Hematopoietic multipotent progenitor cell treated with erythropoietin and hydrocortisone succinate and interleukin-3 and kit ligand, for 6 days (in vitro differentiated cells): ENCODE measurements at places on chromosomes 5 and 9.

- no peak for DNase-seq
Measured at GRCh38 chr5:79575996-79576395, 36.2 kb upstream of the TENT2 start.

GRCh38 chr5:7464182-7464581, 68.2 kb downstream of the ADCY2 start:
- no peak for DNase-seq

- peak; percentile 23 for DNase-seq
Measured at GRCh38 chr5:74336297-74336696, 304.2 kb downstream of the ENC1 start.

GRCh38 chr9:126611592-126612325, 2.0 kb upstream of the LMX1B start:
- DNase-seq, result peak; percentile 78

DNA sequence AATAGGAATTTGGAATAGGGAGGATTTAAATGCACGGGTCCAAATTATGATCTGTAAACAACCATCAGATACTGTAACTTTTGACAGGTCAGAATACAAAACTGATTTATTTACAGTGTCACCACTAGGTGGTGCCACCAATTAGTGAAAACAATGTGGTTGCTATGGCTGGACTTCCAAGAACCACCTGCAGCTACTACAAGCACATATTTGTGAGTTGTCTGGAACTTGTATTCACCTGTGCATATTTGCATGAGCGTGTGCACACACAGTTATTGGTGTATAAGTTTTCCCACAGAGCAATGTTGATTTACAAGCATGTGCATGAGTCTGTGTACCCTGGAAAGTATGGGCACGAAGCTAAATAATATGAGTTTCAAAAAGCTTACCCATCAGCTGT, 3.0 kb upstream of the HRCT1 start:
- peak; percentile 76 for DNase-seq

GRCh38 chr5:50655810-50656205, 10.6 kb upstream of the PARP8 start:
- no peak for DNase-seq

GRCh38 chr5:566636-567309, 42.5 kb upstream of the SLC9A3 start:
- no peak for DNase-seq

DNA sequence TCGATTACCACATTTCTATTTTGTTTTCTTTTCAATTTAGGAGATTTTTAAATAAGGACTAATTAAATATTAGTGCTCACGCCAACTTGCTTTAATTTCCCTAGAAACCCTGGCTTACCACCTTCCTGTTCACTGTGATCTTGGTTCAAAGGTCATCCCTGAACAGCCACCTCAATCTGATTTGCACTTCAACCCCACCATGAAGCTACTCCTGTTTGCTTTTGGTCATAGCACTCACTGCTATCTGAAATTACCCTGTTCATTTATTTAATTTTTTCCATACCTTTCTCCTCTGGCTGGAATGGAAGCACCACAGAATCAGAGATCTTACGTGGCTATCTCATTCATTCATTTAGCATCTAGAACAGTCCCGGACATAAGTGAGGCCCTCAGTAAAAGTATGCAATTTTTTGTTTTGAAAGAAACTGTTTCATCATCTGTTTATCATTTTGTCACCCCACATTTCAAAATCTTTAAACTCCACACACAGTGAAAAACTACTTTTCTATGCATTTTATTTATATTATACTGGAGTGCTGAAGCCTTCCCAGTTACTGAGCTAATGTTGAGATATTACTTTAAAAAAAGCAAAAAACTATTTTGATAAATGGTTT, 17.2 kb upstream of the ADAMTSL1 start:
- DNase-seq, result no peak

DNA sequence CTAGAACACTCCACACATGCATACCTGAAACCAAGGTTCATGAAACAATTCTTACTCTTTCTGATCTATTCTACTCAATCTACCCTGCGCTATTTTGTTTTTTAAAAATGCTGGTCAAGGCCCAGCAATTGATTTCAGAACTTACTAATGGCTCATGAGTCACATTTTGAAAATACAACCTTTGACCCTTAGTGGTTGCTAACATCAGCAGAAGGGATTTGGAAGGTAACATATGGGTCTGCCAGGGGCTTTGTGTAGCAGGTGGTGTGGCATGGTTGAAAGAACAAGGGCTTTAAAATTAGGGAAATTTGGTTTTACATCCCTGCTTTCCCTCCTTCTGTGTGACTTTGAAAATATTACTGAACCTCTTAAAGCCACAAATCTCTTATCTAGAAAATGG, 101.4 kb downstream of the ATG10 start:
- no peak for DNase-seq

GRCh38 chr5:133603711-133604110, 8.6 kb downstream of the FSTL4 start:
- no peak for DNase-seq
